ENCODE measurements at places on chromosomes 2 and 18. TPM values are rescaled to one million over a fixed set of nuclear protein-coding genes. Genes with fewer than 3 reads are reported as not detected.
A peak's percentile ranks its signal among the peaks of the same experiment; 100 is the strongest.

DNA sequence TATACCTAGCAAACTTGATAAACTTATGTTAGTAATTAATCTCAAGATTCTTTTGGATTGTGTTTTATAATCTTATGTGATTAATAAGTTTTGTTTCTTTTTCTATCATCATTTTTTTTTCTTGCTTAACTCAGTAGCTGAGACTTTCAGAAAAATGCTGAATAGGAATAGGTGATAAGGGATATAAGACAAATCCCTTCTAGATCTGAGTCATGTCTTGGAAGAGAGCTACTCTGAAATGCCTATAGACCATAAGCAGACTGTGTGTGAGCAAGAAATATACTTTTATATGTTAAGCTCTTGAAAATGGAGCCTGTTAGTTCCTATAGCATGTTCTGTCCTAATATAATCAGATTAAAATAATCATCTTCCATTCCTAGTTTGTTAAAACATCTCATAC lies 29.6 kb downstream of the CYBRD1 start:
- DNase-seq, result no peak

DNA sequence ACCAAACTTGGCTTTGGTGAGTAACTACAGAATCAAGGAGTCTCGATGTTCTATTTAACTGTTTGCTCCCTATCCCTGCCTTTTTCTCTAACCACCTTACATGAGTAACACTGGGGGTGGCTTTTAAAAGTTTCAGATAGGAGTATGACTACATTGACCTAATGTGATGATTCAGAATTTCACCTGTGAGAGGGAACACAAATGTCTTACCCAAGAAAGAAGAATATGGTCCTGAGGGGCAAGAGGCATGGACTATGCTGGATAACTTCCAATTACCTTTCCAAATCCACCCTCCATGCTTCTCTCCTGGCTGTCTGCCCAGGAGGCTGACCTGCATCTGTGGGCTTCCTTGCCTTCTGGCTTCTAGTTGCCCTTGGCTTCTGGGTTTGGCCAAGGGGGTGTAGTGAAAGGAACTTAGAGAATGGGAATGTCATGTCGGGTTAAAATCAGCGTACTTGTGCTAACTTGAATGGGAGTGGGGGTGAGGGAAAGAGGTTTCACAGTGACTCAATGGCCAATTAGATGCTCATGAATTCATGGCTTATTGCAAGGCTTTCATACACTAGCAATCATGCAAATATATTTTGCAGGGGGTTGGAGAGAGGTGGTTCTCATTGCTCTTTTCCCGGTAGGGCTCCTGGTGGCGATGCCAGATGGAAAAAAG lies 5.3 kb upstream of the IL36G start:
- DNase-seq, result no peak

- DNase-seq, result no peak
Observed at GRCh38 chr18:76658627-76659026, 163.6 kb upstream of the ZNF516 start.

DNA sequence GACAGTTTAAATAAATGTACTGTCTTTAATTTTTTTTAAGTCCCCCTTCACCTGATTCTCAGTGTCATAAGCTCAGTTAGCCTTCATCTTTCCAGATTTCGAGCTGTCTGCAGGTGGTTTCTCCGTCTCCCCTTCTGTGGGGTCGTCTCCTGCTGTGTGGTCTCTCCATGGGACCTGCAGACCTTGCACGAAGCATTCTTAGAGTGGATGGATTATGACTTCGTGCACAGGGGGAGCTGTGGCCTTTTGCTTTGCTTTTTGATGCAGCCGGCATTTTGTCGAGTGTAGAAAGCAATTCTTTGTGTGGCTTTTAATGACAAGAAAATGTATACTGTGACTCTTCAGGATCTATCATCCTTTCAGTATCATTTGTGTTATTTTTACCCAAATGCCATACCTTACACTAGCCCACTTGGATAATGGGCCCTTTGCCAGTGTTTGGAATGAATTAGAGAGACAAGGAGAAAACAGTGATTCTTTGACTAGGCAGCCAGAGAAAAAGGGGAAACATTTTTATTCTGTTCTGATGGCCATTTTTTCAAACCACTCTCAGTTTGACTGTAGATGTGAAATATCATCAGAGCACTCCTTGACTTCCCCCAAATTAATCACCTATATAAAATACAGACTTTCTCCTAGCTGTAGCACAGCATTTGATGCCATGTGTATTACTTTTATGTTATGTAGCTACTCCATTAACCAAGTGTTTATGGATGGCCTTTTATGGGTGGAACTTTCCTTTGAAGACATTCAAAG lies 54.3 kb downstream of the ITGA6 start:
- DNase-seq, result no peak

- DNase-seq, result no peak
Observed at GRCh38 chr2:12642332-12642731, 74.4 kb upstream of the TRIB2 start.

DNA sequence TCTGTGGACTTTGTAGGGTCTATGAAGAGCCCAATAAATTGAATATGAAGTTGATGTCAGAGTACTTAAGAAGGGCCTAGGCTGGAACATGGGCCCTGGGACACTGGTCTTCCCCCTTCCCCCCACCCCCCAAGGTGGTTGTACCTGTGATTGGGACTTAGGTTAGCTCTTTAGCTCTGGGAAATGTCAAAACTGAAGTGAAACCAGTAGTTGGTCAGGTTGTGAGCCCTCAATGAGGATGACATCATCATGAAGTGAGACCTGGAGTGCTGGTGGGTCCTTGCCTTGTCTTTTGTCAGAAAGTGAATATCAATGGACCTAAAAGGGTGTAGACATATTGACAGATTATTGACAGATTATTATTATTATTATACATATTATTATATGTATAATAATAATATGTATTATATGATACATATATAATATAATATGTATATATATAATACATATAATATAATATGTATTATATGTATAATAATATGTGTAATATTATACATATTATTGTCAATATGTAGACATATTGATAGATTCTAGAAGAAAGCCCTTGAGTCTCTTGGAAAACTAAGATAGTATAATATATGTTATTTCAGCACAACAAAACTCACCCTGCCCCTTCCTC lies 5.4 kb downstream of the MARS2 start:
- no peak for DNase-seq

GRCh38 chr2:127400533-127400896 lies 12.7 kb upstream of the MAP3K2 start:
- DNase-seq, result peak; percentile 77

The CDKL4 gene
- total RNA-seq, result not detected

The IGFBP5 gene
- total RNA-seq, result 628 TPM

The SPP2 gene
- not detected for total RNA-seq

DNA sequence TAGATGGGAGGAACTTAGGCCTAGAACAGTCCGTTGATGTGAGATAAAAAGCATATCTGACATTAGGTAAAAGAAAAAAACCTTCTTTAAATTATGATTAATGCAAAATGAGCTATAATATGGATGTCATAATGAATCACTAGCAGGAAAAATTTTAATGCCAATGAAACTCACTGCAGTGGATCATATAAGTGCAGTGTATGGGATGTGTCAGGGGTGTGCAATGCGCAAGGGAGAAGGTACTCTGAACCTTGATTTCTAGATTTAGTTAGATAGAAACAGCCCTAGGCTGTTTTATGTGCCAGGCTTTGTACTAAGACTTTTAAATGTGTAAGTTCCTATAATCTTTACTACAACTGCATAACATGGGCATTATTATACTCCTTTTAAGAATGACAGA lies 50.4 kb upstream of the NXPH2 start:
- DNase-seq, result no peak

The FAM228A gene
- total RNA-seq, result not detected

The EMX1 gene
- total RNA-seq, result 1.6 TPM

Measured in mucosa of descending colon (tissue), 3 donors.